ENCODE measurements at places on chromosomes 12 and 14. TPM values are rescaled to one million over a fixed set of nuclear protein-coding genes. Genes with fewer than 3 reads are reported as not detected.

CALCOCO1 gene
- polyA plus RNA-seq, result 82.7 TPM

HCAR3 gene
- 0.81 TPM for polyA plus RNA-seq

CKB gene
- polyA plus RNA-seq, result 196 TPM

CFAP73 gene
- polyA plus RNA-seq, result not detected

ACTR6 gene
- polyA plus RNA-seq, result 6.1 TPM

P2RX2 gene
- polyA plus RNA-seq, result 0.38 TPM

HOXC13 gene
- 0.45 TPM for polyA plus RNA-seq

CBX5 gene
- polyA plus RNA-seq, result 12.4 TPM

RAD52 gene
- polyA plus RNA-seq, result 5.2 TPM

ADCK1 gene
- polyA plus RNA-seq, result 4.2 TPM

NFE2 gene
- polyA plus RNA-seq, result 5.3 TPM

LRRC10 gene
- not detected for polyA plus RNA-seq

NDUFA9 gene
- polyA plus RNA-seq, result 62.7 TPM

GPR162 gene
- polyA plus RNA-seq, result 5.1 TPM

SLC38A2 gene
- 51.5 TPM for polyA plus RNA-seq

PLXNC1 gene
- 0.84 TPM for polyA plus RNA-seq

IL22 gene
- polyA plus RNA-seq, result not detected

MGP gene
- 1,647 TPM for polyA plus RNA-seq

MDGA2 gene
- polyA plus RNA-seq, result not detected

SLC39A5 gene
- 0.31 TPM for polyA plus RNA-seq

CAPZA3 gene
- polyA plus RNA-seq, result not detected

STRAP gene
- polyA plus RNA-seq, result 51.1 TPM

PLD4 gene
- 0.07 TPM for polyA plus RNA-seq

A2M gene
- polyA plus RNA-seq, result 41.6 TPM

KLHL33 gene
- polyA plus RNA-seq, result 0.09 TPM

LALBA gene
- polyA plus RNA-seq, result not detected

CEBPE gene
- not detected for polyA plus RNA-seq

ALX1 gene
- not detected for polyA plus RNA-seq

PAN2 gene
- polyA plus RNA-seq, result 16.8 TPM

C1R gene
- polyA plus RNA-seq, result 386 TPM

FSCB gene
- not detected for polyA plus RNA-seq

FAM90A1 gene
- polyA plus RNA-seq, result not detected

AKAP3 gene
- polyA plus RNA-seq, result 0.92 TPM

PPM1H gene
- 0.56 TPM for polyA plus RNA-seq

PAX9 gene
- 0.01 TPM for polyA plus RNA-seq

BDKRB2 gene
- polyA plus RNA-seq, result 9.4 TPM

EPYC gene
- polyA plus RNA-seq, result 3.8 TPM

TAS2R42 gene
- polyA plus RNA-seq, result not detected

SLC17A8 gene
- polyA plus RNA-seq, result 0.01 TPM

TMEM119 gene
- 7.0 TPM for polyA plus RNA-seq

PMCH gene
- not detected for polyA plus RNA-seq

TIGAR gene
- 3.5 TPM for polyA plus RNA-seq

RNF212B gene
- polyA plus RNA-seq, result 0.06 TPM

C3AR1 gene
- polyA plus RNA-seq, result 1.9 TPM

TAS2R30 gene
- not detected for polyA plus RNA-seq

GLIPR1L1 gene
- polyA plus RNA-seq, result not detected

CLEC4D gene
- 2.7 TPM for polyA plus RNA-seq

MFAP5 gene
- 7.9 TPM for polyA plus RNA-seq

PPP1R1A gene
- 212 TPM for polyA plus RNA-seq

RPS6KA5 gene
- 2.8 TPM for polyA plus RNA-seq

RIMBP2 gene
- 0.49 TPM for polyA plus RNA-seq

PTHLH gene
- 0.61 TPM for polyA plus RNA-seq

OR6C2 gene
- not detected for polyA plus RNA-seq

APOF gene
- polyA plus RNA-seq, result not detected

SLC25A47 gene
- not detected for polyA plus RNA-seq

ALDH2 gene
- 69.4 TPM for polyA plus RNA-seq

SH2B3 gene
- 14.7 TPM for polyA plus RNA-seq

INHBE gene
- not detected for polyA plus RNA-seq
